ENCODE measurements at places on chromosomes 7 and 10.

- DNase-seq = no peak
These were observed 260.2 kb upstream of the PRKCQ start for GRCh38 chr10:6840201-6840691.

DNA sequence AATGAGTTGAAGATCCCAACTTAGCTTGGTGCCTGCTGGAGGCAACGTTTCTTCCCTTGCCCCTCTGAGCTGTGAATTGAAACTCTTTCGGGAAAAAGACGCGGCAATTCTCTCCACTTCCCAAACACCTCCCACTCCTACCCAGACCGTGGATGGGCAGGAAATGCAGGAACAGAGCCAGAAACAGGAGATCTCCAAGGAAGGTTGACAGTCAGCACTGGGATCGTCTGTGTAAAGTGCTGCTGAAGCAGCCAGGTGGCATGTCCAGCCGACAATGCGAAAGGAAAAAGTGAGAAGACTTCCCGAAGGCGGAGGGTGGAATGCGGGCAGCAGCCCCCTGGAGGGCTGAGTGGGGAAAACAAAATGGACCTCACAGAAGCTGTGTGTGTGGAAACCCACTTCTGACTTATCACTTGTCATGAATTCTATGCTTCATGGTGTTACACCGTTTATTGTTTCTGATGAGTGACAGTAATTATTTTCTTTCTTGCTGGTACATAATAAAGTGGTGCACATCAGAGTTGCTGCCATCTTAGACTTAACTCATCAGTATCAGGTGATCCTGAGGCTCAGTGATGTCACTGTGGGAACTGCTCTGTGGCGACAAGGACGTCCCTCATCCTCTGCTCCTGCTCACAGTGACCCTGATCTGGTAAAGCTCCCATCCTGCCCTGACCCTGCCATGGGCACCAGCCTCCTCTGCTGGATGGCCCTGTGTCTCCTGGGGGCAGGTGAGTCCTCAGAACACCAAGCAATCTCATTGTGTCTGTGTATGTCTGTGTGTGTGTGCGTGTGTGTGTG, 220.5 kb upstream of the PRSS1 start:
- no peak for DNase-seq

DNA sequence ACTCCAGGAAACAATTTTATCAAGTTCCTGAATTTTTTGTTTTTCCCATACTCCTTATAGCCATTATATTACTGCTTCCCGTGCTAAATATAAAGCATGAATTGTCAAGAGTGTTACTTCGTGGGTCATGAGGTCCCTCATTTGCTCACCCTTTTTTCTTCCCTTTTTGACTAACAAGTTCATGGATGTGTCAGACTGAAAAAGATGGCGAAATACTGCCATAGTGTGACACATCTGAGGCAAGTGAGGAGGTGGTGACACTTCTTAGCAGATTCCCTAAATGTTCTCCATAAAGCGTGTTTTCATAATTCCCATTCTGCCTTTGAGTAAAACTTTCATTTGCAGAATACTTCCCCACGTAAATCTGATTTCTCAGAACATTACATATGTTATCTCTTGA, 269.6 kb upstream of the FZD1 start:
- DNase-seq = no peak

DNA sequence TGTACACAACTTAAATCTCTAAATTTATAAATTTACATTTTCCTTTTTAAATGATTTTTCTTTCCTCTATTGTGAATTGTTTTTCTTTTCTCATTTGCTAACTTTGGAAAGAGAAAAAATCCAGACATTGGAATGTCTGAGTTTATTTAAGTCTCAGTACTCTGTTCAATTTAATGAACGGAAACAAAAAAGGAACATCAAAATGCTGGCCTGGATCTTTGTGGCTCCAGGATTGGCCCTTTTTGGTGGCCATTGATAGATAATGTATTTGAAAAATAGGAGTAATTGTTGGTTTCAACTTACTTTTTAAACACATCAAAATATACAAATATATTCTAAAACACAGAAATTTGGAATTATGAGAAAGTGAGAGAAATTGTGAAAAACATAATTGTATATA, 336.0 kb downstream of the SUGCT start:
- no peak for DNase-seq

- DNase-seq = no peak
These were observed 317.8 kb downstream of the SNX13 start for GRCh38 chr7:17622451-17622850.

DNA sequence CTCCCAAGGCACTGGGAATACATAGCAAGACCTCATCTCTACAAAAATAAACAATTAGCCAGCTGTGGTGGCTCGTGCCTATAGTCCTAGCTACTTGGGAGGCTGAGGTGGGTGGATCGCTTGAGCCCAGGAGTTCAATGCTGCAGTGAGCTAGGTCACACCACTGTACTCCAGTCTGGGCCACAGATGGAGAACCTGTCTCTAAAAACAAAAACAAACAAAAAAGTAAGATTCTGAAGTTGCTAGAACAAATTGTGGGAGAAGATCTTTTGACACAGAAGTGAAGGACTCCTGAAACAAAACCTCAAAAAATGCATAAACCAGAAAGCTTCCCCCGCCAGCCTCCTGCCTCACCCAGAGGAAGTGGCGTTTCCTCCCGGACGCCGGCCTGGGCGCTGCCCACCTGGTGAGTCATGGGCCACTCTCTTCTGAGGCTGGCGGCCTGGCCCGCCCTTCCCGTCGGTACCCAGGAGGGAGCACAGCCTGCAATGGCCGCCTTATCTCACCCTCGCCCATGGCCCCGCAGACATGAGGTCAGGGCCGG, 25.4 kb upstream of the ELN start:
- no peak for DNase-seq

DNA sequence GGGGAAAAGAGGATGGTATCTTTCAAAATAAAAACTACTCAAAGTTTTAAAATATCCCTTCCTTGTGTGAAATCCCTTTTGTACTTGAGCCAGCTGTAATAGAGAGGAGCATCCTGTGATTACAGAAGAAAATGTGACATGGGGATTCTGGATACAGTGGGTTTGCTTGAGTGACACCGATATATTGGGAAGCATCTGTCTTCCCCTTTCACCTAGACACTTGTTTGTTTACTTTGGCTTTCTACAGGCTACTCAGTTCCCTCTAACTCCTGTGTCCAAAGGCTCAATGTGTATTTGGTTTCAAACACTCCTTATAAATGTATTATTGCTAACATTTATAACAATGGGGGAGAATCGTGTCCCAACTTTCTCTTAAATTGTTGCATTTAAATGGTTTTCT, 24.4 kb downstream of the CPED1 start:
- DNase-seq = no peak

- no peak for DNase-seq
These were observed 5.2 kb downstream of the ANTXRL start for GRCh38 chr10:46291817-46292572.

DNA sequence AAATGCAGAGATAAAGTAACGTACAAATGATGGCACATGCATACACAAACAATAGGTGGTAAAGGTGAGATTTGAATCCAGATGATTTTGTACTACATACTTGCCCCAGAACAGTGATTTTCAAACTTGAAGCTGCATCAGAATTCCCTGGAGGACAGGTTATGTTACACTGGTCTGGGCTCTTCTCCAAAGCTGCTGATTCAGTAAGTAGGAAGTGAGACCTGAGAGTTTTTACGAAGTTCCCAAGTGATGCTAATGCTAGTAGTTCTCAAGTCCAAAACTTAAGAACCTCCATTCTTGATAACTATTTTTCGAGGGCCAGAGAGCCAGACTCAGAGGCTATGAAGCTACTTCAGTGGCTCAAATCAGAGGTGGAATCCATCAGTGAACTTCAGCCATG, 159.0 kb upstream of the POM121L12 start:
- DNase-seq = no peak

DNA sequence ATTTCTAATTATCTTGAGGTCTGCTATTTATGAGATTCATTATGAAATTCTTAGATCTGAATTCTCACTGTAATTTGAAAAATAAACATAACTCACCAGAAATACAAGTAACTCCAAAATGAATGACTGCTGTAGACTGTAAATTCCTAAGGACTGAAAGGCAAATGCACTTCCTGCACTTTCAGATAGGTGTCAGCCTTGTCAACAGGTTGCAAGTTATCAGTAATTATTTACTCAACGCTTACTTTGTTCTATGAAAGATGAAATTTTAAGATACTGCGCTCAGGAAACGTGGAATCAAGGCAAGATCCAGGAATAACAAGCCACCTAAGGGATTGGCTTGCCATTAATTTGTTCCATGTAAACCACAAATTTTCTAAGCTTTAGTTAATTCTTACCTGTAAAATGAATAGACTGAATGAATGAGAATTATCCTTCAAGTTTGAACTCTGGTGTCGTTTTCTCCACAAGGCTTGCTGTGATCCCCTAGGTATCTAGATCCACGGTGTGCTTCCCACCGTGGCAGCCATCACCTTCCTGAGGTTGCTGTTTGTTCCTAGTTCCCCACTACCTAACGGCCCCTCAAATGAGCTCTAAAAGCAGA, 12.6 kb downstream of the DHX32 start:
- no peak for DNase-seq

- DNase-seq = no peak
These were observed 4.4 kb downstream of the FUOM start for GRCh38 chr10:133353202-133353959.

GRCh38 chr10:124366343-124366742, 52.4 kb downstream of the OAT start:
- DNase-seq = no peak

DNA sequence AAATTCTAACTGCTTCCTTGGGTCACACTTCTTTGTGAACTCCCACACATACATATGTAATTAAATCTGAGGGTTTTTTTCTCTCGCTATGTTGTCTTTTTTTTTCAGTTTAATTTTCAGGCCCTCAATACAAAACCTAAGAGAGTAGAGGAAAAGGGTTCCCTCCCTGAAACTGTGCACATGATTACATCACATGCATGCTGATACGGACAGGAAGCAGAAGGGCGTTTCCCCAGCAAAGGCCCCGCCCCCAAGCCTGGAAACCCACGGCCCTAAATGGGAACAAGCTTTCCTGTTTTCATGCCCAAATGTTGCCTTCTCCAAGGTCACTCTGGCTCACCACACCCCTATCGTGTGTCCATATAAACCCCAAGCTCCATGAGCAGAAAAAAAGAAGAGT, 115.4 kb downstream of the TEX36 start:
- DNase-seq = no peak

GRCh38 chr7:132998763-132999162, 83.1 kb downstream of the CHCHD3 start:
- no peak for DNase-seq

DNA sequence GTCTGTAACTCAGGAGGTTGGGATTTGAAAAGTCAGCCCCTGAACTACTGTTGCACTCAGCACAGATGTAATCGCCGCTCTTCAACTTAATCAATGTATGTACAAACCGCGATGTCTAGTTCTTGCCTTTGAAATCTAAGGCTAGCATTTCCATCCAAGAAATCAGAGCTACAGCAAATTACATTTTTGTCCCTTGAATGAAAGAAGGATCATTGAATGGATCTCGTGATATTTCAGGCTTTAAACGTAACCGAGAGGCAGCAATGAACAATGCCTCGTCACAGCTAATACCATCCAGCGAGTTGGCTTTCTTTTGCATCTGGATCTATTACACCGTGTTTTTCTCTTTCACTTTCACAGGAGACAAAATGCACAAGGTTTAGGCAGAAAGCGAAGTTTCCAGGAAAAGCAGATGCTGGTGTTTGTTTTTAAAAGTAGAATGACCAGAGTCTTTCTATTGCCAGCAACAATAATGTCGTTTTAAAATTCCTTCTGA, 5.5 kb downstream of the SKIDA1 start:
- DNase-seq = no peak

GRCh38 chr7:31192986-31193385, 140.9 kb downstream of the ADCYAP1R1 start:
- no peak for DNase-seq

- no peak for DNase-seq
These were observed 83.0 kb downstream of the COL13A1 start for GRCh38 chr10:69884686-69885085.

DNA sequence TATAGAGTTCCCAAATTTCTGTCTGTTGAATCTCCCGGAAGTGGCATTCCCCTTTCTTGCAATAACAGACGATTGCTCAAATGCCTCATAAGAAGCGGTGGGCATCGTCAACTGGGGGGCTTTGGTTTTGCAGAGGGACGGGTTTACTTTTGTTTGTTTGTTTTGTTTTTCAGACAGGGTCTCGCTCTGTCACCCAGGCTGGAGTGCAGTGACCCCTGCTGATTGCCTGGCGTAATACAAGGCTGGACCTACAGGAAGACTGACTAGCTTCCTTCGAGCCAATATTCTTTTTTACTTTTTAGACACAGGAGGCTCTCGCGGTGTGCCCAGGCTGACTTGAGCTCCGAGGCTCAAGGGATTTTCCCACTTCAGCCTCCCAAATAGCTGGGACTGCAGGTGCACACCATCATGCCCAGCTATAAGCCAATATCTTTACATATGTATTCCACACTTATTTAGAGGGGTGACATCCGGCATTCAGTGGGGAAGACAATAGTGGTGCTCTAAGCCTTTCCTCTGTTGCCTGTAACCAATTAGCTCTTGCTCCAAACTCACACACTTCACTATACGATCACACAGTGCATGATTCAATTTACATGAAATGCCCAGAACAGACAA, 58.1 kb downstream of the FHIP2A start:
- DNase-seq = peak; percentile 9

- no peak for DNase-seq
These were observed 99.8 kb downstream of the CCDC71L start for GRCh38 chr7:106561151-106561550.

DNA sequence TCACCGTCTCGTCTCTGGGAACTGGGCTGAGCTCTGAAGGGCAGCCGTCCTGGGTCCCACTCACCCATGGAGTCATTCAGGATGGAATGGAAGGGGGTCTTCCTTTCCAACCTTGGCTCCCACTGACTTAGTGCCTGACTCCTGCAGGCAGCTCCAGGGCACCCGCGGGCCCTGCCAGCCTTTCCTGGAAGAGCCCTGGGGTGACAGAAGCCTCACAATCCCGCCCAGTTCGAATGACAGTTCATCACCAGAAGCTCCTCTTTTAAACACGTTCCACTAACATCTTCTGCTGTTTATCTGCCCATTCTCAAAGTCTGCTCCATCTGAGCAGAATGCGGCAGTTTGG, 110.6 kb downstream of the TNS3 start:
- no peak for DNase-seq

GRCh38 chr7:305410-306151, 15.6 kb downstream of the FOXL3 start:
- DNase-seq = no peak

DNA sequence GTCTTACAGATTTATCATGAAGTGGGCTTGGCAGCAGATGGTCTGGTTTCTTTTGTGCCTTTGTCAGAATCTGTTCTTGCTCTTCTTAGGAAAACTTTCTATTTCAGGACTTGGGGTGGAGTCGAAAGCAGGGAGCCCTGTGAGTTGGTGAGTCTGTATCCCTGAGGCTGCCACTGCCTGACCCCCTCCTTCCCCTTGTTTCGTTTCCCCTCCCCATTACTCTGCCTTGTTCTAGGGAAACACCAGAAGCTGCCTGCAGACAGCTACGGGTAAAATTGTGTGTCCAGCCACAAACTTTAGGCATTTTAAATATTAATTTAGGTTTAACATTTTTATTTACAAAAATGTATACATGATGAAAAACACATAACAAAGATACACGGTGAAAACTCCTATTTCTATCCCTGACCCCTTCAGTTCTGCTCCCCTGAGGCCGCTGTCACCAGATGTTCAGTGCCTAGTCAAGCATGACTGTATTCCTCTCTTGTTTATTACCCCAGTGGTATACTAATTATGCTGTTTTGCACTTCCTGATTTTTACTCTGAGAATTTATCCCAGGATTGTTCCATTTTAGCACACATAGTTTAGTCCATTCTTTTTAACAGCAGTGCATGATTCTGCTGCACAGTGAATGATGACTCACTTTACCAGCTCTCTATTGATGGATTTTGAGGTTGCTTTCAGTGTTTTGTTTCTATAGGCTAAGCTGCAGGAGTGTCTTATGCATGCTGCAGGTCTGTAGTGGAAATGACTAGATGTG, 9.1 kb downstream of the TSPAN14 start:
- DNase-seq = no peak

Data from stimulated activated CD8-positive, alpha-beta memory T cell treated with anti-CD3 and anti-CD28 coated beads, Interleukin-7, amount 100 ng/mL, for 24 hours (primary cell).